ENCODE measurements at places on chromosomes 7 and 10.

GRCh38 chr7:34109936-34110780 is 204.8 kb downstream of the BMPER start:
- no peak for DNase-seq

DNA sequence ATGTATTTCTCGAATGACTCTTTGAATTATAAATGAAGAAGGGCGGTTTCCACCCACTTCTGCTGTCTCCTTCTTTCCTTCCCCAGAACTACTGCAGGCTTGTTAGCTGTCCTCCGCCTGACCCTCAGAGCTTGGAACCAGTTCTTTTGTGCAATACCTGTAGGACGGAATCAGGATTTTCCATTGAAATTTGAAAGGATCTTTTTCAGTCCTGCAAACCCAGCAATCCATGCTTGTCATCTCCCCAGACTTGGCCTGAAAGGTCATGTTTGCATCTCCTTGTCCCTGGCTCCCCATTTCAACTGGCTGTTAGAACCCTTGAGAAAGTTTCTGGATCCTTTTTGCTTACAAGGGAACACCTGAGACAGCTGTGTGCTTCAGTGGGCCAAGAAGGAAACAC is 47.5 kb downstream of the PLCE1 start:
- no peak for DNase-seq

DNA sequence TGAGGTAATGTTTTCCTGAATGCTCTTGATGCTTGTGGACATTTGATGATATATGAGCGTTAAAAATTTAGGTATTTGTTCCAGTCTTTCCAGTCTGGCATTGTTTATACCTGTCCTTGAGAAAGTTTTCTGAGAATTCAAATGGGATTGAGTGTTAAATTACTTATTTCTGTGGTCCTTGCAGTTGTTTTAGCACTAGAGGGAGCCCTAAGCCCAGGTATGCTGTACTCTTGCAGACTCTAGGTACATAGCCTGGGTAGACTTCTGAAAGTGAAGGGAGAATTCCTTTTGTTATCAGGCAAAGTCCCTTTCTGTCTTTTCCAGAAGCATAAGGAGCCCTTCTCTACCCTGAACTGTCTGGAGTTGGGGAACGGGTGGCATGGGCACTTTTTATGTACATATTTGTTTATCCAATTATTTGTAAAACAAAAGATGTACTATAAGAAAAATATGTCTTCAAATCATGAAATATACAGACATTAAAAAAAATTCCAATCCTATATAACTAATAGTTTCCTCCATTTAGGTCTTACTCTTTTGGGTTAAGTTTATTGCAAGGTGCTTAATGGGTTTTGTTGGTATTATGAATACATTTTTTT is 262.1 kb downstream of the ATRNL1 start:
- peak; percentile 47 for DNase-seq

DNA sequence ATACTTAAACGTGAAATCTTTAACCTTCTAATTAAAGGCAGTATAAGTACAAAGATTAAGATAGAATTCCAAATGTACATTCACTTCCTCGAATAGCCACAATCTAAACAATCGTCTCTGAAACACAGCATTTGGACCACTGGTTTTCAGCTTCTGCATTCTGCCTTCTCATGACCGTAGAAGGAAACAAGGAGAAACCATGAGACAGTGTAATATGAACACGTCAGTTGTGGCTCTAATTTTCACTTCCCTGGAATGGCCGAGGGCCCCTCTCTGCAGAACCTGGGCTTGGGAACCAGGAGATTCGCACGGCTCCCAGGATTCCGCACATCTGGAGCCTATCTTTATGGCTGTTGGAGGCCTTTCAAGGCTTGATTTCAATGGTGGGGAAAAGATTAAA is 189.3 kb downstream of the KLF6 start:
- no peak for DNase-seq

- DNase-seq, result no peak
Measured at GRCh38 chr10:71845410-71846405, 5.3 kb downstream of the PSAP start.

DNA sequence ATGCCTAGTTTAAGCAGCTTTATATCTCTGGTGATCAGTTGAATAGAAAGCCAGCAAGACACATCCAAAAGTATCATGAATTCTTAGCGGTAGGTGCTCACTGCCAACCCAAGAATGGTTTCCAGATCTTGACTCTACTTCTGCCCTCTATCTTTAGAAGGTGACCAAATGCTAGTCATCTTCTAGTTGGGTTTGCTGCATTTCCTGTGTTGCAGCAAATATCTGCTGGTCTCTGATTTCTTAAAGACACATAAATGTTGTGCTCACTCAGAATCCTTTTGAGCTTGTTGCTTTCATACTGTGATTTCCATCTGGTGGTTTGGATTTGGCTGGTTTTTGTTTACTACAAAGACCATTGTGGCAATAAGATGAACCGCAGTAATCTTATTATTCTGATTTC is 2.2 kb downstream of the CDC123 start:
- DNase-seq, result no peak

- DNase-seq, result no peak
Measured at GRCh38 chr10:16195178-16195769, 241.5 kb upstream of the PTER start.

GRCh38 chr10:63780101-63780500 is 258.9 kb downstream of the REEP3 start:
- no peak for DNase-seq

DNA sequence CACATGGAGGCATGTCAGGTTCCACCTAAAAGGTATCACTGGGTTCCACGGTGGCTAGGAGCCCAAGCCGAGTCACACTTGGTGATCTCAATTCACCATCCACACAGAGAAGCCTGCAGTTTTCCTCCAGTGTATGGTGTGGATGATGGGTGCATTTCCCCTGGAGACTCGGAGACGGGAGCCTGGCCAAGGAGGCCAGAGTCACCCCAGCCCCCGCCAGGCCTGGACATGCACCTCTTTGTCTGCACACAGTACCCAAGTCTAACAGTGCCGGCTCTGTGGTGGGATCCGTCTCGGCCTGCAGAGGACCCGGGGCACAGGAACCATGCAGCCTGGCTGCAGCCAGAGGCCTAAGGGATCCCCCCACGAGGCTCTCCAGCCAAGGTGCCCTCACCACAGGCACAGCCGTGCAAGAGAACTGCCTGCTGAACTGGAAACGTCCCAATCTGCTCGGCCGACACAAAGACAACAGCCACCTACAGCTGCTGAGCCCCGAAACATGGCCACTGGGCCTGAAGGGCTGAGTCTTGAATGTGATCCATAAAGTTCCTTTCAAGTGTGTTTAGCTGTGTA is 75.2 kb downstream of the DIP2C start:
- no peak for DNase-seq

- no peak for DNase-seq
Measured at GRCh38 chr7:157266272-157266671, 70.5 kb upstream of the DNAJB6 start.

DNA sequence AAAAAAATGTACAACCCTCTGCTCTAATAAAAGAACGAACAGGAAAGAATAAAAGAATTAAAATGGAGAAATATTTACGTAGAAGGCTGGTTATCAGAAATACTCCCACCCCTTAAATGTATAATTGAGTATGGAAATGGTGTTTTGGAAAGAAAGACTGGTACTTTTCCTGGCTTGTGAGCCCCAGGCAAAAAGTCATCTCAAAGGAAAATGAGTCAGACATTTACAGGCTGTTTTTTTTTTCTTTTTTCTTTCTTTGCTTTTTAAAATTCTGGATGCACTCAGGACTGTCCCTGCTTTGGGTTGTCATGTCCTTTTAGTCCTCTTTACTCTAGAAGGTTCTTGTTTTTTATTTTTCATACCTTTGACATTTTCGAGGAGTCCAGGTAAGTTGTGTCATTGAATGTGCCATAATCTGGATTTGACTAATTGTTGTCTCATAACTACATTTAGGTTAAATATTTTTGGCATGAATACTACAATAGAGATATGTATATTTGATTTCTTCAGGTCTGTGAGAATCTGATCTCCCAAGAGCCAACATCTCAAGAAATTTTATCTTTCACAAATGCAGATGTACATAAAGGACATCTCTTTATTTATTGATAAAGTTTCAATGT is 313.0 kb upstream of the GLI3 start:
- no peak for DNase-seq

Measured in Panc1 (cell line).